ENCODE measurements at places on chromosomes 4 and X.

GRCh38 chrX:135893294-135893817, at the start of the genes CT45A10 and SAGE1:
Gene CT45A10 (minus strand): TSS chrX:135893444. CDS start chrX:135885344, 8,100 bp downstream.
Gene SAGE1 (plus strand): TSS chrX:135893716. CDS start chrX:135896243, 2,527 bp downstream.
- DNase-seq: no peak

DNA sequence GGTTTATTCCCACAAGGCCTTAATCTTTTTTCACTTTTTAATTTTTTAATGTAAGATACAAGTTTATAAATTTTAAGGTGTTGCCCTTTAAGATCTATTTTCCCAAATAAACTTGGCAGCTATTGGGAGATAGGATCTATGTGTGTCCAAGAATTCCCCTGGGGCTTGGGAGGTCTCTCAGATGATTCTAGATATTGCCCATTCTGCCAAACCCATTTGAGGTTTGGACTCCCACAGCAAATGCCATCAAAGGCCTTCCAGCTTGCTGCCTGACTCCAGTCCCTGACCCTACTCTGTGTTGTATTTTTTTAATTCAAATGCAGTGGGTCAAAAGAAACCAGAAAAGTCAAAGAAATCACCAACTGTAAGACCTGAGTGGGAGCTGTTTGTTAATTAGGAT, 120.0 kb upstream of the CHRDL1 start:
- DNase-seq: no peak

DNA sequence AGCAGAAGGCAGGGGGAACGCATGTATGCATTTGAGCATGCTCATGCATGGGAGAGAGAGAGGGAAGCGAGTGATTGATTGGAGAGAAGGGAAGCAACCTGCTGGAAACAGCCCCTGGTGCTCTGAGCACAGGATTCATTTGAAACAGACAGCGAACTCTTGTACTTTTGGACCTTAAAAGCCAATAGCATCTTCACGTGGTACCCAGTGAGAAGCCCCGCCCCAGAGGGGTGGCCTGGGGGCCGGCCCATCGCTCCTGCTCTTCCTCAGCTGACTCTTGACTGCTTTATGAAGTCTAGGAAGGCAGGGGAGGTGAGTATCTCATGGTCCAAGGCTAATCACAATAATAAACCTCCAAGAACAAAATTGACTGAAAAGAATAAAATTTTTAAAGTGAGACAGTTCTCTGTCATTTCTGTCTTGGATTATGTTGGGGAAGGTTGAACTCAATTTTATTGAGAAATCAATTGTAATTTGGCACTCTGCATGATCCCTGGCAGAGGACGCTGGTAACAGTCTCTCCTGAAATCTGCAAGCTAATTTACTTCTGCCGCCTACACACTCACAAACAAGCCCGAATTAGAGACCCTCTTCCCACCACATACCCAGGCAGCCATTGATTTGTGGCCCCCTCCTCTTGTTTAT, 168.2 kb upstream of the PPARGC1A start:
- DNase-seq: no peak

DNA sequence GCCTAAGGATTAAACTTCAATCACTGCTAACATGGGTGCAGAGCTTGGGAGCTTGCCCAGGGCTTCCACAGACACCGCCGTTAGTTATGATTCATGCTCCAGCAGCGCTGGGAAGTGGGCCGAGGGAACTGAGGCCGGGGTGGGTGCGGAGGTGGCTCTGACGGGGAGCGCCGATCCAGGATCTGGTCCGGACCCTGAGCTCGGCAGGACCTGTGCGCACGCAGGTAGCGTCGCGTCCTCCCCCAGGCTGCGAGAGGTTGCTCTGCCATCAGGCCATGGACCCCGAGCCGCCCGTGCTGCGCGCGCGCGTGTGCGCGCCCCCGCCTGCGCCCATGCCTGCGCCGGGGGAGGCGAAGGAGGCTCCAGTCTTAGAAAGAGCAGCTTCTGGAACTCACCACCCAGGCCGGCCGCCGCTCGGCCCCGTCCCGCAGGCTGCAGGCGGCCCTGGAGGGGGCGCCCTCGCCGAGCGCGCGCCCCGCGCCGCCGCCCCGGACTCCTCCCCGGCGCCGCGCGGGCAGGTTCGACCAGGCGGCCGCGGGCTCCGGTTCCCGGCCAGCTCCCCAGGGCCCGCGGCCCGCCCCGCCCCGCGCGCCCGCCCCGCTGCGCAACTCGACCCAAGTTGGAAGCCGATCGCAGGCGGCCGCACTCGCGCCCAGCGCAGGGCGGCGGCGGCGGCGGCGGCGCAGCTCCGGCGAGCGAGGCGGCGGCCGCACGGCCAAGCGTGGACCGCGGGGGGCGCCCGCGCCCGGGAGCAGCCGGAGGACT, 732 bp upstream of the ADRA2C start:
- DNase-seq: no peak

DNA sequence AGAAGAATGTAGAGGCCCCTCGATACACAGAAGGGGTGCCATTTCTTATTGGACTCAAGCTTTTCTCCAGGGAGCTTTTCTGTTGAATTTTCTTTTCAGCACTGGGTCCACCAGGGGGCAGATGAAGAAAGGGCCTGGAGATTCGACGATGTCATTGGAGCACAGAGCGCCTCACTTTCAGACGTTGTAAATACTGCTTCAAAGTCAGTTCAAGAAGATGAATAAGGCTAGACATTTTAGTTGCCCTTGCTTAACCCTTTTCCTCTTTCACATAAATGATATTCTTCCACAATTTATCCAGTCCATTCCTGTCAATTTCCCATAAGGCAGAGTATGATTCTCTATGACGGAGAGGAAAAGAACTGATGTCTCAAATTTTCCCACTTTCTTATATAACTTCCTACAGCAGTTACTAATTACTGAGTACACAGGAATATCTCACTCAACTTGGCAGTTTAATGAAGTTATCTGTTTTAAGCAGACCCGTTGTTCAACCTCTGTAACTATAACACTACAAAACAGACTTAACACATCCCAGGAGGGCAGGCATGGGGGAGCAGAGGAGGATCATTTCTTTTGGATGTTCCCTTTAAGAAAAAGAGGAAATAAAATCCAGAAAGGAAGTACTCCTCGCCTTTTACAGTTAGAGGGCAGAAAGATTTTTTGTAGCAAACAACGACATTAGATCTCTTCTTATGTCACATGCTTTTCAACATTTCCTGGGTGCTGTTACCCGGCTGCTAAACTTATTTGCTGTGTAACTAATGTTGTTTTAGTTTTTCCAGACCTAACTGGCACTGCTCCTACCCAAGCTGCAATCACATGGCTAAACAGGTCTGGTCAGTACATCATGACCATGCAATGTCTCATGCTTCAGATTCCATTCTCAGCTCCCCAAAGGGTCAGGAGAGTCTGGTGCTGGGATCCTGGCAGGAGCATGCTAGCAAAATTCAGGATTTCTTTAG, 12.2 kb upstream of the CENPU start:
- peak; percentile 61 for DNase-seq

DNA sequence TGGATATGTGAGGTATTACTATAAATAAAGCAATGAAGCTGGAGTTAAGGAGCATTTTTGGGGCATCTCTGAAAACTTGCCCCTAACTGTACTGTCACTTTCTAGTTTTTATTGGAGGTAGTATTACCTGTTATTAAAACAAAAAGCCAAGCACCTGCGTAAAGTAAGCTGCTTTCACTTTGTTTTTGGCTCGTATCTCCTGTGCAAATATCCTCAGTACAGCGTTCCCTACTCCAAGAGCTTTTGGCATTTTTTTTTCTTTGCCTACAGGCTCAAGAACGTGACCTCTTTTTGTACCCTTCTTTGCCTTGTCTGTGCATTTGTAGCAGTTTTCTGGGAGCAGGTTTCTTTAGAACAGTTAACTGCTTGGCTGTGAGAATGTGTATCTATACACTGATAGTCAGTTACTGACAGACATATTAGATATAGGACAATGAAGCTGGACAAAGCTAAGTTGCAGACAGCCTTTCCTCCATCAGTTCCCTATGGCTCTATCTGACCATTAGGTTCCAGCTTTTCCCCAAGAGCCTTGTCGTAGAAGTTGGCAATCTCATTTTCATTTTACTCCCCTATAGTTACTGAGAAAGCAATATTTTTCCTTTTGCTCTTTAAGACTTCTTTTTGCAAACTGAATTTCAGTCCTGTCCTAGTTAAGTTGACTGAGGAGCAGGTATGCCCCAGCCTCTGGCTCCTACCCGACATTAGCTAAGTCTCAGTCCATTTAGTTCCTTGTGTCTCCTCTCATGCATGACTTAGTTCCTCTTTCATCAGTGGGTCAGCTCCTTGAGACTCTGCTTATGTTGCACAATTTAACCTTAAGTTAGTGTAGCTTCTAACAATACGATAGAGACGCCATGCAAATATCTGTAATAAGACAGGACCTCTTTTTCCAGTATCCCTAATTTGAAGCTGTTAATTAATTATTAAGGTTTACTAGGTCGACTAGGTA, 71.5 kb upstream of the HPRT1 start:
- DNase-seq: no peak

DNA sequence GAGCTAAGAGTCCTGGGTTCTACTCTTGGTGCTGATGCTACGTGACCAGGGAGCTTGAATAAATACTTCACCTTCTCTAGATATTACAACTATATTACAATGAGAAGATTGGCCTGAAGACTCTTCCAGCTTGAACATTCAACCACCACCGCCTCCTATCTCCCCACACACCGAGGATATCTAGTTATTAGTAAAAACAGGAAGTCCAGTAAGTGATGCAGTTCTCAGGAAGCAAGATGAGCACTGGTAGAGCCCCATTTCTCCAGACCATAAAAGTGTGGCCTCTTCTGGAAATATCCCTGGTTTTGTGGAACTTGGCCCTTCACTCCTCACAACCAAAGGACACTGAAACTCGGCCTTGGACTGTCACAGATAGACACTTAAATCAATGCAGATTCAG, 18.5 kb downstream of the PJA1 start:
- no peak for DNase-seq

GRCh38 chr4:187826725-187827124, 168.8 kb upstream of the ZFP42 start:
- DNase-seq: no peak

GRCh38 chr4:4995103-4995907, 24.0 kb downstream of the CYTL1 start:
- peak; percentile 40 for DNase-seq

- DNase-seq: no peak
These were observed 24.5 kb downstream of the CETN2 start for GRCh38 chrX:152806035-152806434.

- no peak for DNase-seq
These were observed 82.5 kb downstream of the FAT4 start for GRCh38 chr4:125397226-125397625.

DNA sequence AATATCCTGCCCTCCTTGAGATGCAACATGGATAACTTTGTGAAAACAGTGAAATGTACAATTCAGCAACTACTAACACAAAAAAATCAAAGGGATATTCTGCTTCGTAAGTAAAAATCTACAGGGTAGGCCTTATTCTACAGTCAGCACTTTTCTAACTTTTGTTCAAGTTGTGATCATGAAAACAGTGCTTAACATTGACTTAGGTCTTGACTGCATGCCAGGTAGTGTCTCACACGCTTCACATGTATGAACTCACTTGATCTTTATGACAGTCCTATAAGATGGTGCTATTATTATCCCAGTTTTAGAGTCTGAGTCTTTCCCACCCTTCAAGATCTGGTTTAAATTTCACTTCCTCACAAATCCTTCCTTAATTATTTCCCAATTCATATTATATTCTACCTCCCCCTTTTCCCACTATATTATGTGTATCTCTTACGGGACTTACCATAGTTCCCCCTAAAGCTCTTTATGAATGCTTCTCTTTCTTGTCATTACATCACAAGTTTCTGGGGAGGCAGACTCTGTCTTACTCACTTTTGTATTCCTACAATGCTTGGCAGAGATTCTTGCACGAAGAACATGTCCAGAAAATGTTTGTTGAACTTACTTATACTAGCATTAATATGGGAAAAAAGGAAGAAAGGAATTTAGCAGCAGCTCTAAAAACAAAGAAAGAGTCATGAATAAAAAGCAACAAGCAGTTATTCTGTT, 179.8 kb downstream of the SCFD2 start:
- no peak for DNase-seq

DNA sequence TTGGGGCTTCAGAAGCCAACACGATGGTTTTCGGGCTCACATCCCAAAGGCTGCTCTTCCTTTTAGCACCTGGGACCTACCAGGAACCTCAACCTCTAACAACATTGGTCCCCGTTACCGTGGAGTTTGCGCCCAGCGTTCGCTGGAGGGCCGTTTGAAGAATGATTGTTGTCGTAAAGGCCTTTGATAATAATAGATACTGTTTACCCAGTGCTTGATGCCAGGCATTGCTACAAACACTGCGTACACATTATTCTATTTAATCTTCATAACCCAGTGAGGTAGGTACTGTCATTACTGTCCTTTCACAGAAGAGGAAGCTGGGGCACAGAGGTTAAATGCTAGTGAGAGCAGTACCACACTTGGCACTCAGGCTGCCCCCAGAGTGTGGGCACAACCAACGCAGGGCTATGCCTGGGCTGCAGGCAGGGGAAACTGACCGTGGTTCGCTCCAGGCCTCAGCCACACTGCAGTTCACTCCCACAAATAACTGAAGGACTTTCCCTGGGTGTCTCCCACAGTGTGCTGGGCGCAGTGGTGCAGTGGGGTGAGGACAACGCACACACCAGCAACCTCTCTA, 1.0 kb upstream of the ACSL1 start:
- no peak for DNase-seq

- DNase-seq: no peak
These were observed 46.8 kb downstream of the EPHA5 start for GRCh38 chr4:65623506-65623905.

GRCh38 chr4:93469560-93469959, 359.0 kb upstream of the ATOH1 start:
- DNase-seq: no peak

GRCh38 chrX:38816155-38816554, 14.9 kb downstream of the MID1IP1 start:
- DNase-seq: no peak

DNA sequence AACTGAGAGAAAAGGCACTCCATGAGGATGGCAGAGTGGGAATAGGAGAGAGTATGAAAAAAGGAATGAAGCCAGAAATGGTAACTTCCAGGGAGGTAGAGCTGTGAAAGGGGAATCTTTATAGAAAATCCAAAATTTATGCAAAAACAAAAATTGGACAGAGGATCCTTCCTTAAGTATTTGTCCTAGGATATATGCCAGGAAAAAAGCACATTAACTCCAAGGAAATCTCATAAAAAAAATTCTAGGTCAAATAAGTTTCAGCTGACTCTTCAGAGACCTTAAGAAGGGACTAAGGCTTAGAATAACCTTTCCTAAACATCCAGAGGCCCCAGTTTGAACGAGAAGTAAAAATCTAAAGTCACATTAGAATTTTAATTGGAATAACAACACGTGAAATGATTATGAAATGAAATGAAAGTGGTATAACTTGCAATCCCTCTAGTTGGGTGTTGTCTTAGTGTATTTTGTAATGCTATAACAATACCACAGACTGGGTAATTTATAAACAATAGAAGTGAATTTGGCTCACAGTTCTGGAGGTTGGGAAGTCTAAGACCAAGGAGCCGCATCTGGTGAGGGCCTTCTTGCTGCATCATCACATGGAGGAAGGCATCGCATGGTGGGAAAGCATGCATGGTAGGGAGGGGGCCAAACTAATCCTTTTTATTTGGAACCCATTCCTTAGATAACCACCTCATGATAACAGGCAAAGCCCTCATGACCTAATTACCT, 145.4 kb upstream of the RXFP1 start:
- DNase-seq: peak; percentile 4

Data from AG09319 (cell line).